GM13976 (cell line): ENCODE measurements at places on chromosomes 11 and 22.
A peak's percentile ranks its signal among the peaks of the same experiment; 100 is the strongest.

GRCh38 chr22:29872989-29873388 lies 10.0 kb upstream of the MTMR3 start:
- no peak for DNase-seq

DNA sequence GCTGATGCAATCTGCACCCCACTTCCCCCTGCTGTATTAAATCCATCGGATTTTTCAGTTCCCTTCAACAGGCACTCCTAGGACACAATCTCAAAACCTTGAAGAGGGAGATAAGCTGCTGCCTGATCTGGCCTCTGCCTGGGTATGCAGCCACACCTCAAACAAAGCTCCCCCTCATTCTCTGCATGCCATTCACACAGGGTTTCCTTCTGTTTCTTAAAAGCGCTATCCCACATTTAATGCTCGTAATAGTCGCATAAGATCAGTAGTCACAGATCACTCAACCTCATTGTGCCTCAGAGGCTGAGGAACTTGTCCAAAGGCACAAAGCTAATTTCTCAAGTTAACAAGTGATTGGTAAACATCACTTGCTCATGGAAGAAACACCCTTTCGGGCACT lies 34.0 kb downstream of the UQCR10 start:
- DNase-seq, result no peak

GRCh38 chr22:22348127-22348814 lies 103.7 kb downstream of the VPREB1 start:
- no peak for DNase-seq

GRCh38 chr11:90594658-90595057 lies 371.8 kb upstream of the CHORDC1 start:
- DNase-seq, result no peak

DNA sequence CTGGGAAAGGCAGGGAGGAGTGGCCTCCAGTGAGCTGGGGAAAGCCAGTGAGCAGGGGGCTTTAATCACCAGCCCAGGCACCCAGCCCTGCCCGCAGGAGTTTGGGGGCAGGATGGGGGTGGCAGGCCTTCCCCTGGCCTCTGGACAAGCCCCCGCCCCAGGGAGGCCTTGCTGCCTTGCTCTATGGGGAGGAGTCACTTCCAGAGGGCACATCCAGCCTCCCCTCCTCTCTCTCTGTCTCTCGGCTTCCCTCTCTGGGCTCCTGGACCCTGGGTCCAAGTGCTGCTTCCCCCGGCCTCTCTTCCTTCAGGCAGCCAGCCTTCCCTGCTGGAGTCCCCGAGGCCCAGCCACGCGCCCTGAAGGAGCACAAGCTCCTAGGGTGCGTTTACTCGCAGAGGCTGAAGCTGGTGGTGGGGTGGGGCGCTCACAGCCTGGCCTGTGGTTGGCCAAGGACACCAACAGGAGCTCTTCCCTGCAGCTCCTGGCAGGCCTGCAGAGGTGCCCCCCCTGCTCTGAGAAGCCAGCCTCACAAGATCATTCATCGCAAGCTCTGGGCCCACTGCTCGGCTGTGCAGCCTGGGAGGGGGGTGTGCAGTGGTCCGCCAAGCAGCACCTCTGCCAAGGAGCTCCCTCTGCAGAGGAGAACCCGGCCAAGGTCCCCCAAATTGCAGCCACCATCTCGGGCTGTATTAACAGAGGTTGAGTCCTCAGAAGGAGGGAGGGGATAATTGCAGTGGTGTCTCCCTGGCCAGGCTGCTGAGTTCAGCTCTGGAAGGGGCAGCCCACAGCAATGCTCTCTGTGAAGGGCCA lies 25.4 kb downstream of the OSBPL5 start:
- DNase-seq, result no peak

- DNase-seq, result peak; percentile 37
Observed at GRCh38 chr11:121494355-121495099, 41.8 kb upstream of the SORL1-AS1 start.

GRCh38 chr22:19823191-19823901 lies 31.3 kb downstream of the GNB1L start:
- DNase-seq, result no peak

- no peak for DNase-seq
Observed at GRCh38 chr11:66280428-66280827, 2.5 kb downstream of the CNIH2 start.

GRCh38 chr11:76216536-76217325 lies 10.4 kb upstream of the WNT11 start:
- DNase-seq, result no peak

GRCh38 chr11:61947486-61948210 lies 2.5 kb upstream of the BEST1 start:
- DNase-seq, result peak; percentile 88

DNA sequence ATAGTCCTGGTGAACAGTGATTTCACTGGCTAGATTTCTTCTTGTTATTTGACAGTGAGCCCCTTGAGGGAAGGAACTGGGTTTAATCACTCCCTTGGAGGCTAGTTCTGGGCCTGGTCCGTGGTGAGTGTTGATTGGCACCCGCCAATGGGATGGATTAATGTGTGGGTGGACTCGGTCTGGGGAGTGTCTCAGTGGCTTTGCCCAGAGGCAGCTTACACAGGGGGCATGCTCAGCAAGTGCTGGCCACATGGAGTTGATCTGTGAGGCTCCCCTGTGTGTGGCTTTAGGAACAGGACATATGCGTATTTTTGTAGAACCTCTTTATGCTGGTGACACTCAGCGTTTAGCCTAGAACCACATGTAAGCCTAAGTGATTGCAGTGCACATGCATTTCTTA lies 106.9 kb downstream of the TBC1D22A start:
- no peak for DNase-seq

- DNase-seq, result no peak
Observed at GRCh38 chr11:47997063-47998053, 17.0 kb downstream of the PTPRJ start.

GRCh38 chr11:8759634-8760033 lies 77.0 kb downstream of the RPL27A start:
- no peak for DNase-seq

GRCh38 chr22:21104126-21104691 lies 58.5 kb downstream of the LRRC74B start:
- DNase-seq, result no peak

- no peak for DNase-seq
Observed at GRCh38 chr11:11270236-11270775, 82.7 kb downstream of the CSNK2A3 start.

DNA sequence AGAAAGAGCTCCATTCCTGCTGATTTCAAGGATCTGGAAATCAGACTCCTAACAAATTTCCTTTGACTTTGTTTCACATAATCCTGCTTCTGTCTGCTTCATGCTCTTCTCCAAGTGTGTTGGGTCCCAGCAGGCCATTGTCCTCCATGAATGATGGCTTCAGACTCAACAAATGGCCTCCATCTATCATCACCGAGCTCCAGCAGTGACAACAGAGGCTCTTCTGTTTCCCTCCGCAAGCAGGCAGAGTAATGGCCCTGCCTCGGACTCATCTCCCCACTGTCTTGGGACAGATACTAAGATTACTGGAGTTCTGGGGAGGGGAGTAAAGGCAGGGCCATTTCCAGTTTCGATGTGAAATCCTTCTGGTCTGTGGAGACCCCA lies 127.3 kb downstream of the TENM4 start:
- DNase-seq, result no peak

DNA sequence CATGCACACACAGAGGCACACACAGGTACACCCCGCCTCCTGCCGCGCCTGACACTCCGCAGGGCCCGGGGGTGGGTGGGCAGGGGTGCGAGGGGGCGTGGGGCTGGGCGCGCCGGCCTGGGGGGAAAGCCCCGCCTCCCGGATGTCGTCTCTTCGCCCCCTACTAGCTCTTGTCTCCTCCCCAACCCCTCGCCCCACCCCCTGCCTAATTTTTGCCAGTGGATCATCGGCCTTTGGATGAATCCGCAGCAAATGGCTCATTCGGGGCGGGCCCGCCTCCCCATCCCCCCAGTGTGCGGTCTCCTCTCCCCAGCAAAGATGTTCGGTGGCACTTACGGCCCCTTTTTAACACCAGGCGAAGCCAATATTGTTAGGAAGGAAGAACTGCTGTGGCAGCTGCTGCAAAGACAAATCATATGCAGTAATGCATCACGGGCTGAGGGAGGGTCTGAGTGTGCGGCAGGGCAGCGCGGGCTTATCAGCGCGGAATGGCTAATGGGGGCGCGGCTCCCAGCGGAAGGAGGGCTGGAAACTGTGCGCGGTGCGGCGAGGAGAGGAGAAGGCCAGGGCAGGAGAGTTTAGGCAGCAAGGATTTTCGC lies 13.4 kb upstream of the NECTIN1 start:
- no peak for DNase-seq

DNA sequence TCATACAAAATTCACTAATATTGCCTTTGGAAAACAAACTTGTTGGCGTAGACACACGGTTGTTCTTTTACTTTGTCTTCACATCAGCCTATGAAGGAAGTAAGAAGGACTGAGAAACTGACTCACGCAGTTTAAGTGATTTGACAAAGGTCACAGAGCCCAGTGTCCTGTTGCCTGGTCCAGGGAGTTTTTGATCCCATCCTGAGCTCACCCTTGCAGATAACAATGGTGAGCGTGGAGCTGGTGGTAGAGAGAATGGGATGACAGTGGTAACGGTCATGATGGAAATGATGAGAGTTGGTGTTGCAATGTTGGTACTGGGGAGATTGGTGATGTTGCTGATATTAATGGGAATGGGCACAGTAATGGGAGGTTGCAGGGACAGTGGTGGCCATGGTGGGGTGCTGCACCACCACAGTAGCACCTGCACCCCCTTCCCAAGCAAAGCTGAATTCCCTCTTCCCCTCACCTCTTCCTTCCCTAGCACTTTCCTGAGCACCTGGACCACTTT lies 22.0 kb downstream of the CREB3L1 start:
- DNase-seq, result no peak

- DNase-seq, result peak; percentile 83
Observed at GRCh38 chr11:85682330-85683305, 3.4 kb downstream of the CCDC89 start.

DNA sequence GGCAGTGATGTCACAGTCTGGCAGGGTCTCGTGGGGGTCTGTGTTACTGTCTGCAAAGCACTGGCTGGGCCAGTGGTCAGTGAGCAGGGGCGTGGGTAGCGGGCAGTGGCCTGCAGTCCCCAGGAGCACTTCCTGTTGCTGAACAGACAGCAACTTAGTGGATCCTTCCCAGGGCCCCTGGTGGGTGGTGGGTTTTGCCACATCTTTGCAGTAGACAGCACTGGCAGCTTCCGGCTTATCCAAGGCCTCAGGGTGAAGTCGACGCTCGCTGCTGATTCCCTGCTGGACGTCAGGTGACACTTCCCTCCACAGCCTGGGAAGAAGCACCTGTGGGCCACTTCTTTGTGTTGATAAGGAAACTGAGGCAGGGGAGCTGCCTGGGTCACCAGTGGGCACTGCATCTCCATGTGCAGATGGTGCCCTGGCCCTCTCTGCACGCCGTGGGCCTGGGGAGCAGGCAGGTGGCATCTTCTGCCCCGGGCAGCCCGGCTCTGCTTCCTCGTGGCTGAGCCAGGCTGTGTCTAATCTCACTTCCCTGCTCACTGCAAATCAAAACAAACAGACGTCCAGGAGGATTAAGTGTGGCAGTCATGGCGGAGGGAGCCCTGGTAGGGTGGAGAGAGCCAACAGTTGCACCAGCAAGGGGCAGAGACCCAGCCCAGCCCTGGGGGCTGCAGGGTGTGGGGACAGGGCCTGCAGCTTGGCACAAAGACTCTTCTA lies 79.8 kb downstream of the KCNQ1 start:
- DNase-seq, result no peak

DNA sequence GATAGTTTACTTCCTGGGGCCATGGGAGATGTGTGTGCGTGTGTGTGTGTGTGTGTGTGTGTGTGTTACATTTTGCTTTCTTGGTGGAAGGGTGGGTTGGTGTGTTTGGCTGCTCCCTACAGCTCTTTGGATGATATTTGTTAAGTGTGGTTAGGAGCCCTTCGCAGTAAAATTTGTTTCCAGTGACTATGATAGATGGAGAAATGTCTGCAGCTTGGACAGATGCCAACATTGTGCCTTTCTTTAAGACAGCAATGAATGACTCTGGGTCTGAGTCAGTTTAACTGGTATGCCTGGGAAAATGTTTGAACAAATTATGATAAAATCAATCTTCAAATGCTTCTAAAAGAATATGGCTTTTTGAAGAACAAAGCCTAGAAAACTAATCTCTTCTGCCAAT lies 102.7 kb upstream of the TRPC6 start:
- DNase-seq, result no peak

GRCh38 chr22:45441138-45441537 lies 27.6 kb downstream of the RIBC2 start:
- peak; percentile 65 for DNase-seq

DNA sequence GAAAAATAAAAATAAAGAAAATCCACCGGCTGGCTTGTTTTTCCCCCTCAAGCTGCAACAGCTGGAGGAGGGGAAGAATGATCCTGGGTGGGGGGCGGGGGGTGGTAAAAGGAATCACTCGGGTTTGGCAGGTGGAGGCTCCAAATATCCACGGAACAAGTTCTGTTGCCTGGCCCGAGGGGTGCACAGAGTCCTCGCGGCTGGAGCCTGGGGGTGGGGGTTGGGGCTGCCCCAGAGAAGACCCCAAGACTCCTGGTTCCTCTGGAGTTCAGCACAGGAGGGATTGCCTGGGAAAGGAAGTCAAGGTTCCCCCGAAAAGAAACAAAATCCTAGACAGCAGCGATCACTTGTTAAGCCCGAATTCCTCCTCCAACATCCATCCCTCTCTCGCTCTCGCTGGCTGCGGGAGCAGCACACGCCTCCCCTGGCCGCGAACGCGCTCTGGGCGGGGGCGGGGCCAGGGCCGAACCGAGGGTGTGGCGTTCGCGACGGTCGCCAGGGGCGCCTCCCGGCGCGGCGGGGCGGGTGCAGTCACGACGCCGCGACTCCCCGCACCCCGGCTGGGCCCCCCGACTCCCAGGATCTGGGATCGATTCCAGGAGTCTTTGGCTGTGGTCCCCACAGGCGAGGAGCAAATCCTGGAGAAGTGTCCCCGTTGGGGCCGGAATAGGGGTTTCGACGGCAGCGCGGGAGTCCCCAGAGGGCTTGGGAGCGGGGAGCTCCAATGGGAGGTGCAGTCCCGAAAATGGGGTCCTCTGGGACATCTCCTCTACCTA lies at the start of gene KCNA4:
Gene KCNA4 (minus strand): TSS at position 443 of the 776 bp plus-strand sequence. CDS start 4,352 bp downstream, outside the sequence.
- no peak for DNase-seq

DNA sequence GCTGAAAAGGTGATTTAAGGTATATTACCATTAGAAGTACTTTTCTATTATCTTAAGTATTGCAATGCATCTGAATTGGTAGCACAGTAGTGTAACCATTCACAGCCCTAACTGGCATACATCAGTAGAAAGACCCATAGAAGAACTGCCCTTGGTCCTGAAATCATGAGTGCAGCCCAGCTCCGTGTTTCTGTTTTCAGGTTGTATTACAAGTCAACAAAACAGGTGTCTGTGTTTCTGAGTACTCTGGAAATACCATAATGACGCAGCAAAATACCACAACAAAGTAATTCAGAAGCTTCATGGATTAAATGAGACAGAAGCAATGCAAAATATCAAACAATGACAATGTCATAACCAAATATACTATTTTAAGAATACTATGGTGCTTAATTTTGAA lies 226.3 kb downstream of the OPCML start:
- DNase-seq, result no peak
